Stimulated activated CD8-positive, alpha-beta memory T cell treated with anti-CD3 and anti-CD28 coated beads, Interleukin-4, amount 100 ng/mL, for 1 hour (primary cell): ENCODE measurements at places on chromosomes 1 and 21.

- DNase-seq = no peak
These were observed 55.4 kb upstream of the CCDC190 start for GRCh38 chr1:162916407-162916806.

DNA sequence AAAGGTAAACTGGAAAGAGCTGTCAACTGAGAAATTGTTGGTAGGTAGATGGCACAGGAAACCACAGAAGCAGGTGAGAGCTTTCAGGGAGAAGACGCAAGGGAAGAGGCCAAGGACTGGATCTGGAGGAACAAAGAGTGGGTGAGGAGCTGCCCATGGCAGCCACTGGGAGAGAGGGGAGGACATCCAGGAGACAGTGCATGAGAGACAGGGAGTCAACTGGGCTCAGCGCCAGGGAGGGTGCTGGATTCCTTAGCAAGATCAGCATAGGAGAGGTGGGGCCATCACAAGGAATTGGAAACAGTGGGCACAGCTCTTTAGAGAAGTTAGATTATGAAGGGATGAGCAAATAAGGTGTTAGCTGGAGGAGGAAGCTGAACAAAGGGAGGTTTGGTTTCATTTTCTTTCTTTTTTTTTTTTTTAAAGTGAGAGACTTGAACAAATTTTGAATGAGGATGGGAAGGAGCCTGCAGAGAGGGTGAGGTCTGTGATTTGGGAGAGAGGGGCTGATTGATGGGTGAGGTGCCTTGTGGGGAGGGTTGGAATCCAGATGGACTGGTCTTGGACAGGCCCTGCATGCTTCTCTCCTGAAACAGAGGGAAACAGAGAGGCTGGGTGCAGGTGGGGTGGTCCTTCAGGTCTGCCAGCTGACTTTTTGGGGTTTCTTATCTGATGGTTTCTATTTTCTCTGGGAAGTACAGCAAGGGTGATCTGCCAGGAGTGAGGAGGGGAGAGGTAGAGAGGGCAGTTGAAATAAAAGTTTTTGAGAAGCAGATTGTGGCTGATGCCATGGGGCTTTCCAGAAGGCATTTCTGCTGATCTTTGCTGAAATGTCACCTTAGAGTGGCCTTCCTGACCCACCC lies 5.4 kb downstream of the CYP4B1 start:
- DNase-seq = no peak

DNA sequence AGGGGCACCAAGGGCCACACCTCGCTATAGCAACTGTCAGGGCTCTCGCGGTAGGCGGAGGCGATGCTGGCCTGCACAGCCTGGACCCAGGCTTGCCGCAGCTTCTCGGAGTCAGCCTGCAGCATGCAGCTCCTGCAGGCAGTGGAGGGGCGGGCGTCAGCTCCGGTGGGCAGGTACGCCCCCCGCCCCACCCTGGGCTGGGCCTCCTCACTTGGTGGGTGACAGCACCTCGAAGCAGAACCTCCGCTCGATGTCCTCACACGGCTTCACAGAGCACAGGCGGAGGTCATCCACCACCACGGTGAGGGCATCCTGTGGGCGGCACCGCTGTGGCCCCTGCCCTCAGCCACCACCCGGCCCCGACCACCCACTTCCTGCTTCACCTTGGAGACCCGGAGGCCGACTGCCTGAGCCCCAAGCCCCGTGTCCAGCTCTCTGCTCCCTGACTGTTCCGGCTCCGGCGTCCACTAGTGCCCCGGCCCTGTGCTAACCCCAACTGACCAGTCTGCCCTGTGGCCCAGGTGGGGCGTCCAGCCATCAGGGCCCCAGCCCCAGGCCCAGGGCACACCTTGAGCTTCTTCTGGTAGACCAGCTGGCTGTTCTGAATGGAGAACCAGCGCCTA lies 9.8 kb downstream of the ACAP3 start:
- no peak for DNase-seq

- DNase-seq = no peak
These were observed 84.7 kb downstream of the TRIM11 start for GRCh38 chr1:228321895-228322294.

GRCh38 chr1:22518379-22518778 lies 44.9 kb upstream of the EPHA8 start:
- no peak for DNase-seq

GRCh38 chr1:205046870-205047269 lies 3.9 kb downstream of the CNTN2 start:
- DNase-seq = no peak

DNA sequence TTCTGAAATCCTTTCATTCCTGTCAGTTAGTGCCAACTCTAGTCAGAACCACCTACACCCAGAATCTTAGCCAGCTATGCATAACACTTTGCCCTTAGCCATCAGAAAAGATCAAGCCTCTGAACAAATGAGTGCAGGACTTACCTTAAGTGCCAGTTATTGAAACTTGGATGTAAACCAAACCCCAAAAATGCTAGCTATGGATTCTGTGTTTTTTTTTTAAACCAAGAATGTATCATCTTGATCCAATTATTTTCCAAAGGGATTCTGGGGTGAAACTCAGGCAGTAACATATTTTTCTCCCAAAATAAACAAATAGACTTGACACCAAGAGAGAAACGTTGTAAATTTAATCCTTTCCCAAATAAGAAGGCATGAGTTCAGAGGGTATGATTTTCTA lies 538.6 kb upstream of the ADAMTS5 start:
- DNase-seq = no peak

DNA sequence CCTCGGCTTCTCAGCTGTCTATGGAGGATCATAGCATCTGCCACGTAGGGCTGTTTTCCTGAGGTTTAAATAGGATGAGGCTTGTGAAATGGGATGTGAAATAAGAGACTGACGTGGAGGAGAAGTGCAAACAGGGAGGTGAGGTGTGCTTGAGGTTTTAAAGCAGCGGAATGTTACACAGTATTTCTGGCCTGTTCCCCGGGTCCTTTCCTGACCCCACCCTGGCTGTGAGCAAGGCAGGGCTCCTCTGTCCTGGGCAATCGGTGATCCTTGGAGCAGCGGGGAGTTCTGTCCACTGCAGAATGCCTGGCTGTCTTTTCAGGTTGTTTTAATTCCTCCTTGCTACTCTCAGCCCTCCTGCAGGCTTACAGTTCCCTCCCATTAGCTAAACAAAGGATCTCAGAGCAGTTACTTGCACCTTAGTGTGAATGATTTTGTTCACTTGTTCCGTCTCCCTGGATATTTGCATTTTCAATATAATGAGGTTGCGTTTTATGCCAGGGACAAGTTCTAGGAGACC lies 38.6 kb downstream of the LHX4 start:
- DNase-seq = no peak

DNA sequence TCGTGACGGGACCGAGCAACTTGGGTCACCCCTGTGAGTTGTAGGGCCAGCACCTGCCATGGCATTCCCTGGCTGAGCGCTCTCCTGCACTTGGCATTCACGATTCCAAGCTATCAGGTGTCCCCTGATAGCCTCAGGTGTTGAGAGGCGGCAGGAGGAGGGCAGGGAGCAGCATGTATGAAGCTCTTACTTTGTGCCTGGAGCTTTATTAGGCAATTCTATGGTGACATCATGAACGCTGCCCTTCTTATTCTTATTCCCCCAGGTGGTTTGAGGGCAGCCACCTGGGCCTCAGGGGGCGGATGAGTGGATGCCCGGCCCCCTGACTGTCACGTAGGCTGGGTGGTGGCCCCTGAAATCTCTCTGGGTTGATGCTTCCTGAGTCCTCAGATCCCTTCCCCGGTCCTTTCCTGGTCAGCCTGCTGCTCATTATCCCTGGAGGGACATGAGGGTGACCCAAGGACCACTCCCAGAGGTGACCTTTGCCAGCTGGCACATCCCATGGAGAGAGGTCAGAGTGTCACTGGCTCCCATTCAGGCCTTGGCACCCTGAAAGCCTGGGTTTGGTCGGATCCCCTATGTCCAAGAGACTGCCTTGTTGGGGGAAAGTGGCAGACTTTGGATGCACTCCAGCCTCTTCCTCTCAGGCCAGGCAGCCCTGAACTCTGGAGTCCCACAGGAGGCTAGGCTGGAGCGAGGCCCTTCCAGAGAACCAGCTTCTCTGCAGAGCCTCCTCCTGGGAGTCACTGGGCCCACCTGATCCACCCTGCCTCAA lies 51.9 kb downstream of the SPSB1 start:
- no peak for DNase-seq

DNA sequence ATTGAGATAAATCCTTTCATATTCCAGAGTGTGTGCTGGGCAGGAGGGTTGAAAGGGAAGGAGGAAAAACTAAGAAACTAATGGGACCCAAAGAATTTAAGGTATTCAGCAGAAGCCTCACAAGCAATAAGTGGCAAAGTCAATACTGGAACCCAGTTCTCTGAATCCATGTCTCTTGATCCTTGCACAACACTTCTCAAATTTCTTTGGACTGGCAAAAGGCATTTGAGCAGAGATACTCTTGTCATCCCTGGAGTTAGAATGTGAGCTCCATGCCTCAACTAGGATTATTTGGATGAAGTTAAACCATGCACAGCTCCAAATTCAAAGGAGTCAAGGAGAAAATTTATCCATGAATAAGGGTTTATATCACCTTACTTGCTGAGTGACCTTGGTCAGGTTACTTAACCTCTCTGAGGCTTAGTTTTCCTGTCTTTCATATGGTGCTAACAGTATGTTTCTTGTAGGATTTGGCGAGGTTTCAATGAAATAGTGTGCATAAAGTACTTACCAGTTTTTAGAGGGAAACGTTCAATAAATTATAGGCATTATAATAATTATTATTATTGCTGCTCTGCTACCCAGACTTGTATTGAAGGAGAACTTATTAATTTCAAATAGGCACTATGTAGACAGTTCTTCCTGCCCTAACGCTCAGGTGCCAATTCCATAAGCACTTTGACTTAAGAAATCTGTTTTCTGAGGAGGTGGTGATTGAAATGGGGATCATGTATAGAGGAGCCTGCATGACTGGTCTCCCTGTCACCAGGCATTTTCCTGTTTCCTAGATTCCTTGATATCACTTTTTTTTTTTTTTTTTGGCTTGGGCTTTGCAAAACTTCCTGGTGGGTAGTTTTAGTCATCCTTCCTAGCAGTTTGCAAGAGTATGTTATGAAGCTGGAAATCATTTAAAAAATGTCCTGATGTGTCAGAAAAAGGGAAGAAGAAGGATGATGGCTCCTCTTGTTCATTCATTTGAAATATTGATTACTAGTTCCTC lies 125.0 kb upstream of the JUN start:
- DNase-seq = no peak

DNA sequence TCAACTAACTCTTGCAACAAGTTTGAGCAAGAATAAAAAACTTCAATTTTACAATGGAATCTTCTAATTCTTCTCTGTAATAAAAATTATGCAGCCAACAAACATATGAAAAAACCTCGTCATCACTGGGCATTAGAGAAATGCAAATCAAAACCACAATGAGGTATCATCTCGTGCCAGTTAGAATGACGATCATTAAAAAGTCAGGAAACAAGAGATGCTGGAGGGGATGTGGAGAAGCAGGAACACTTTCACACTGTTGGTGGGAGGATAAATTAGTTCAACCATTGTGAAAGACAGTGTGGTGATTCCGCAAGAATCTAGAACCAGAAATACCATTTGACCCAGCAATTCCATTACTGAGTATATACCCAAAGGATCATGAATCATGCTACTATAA lies 327.5 kb upstream of the LYPLAL1 start:
- no peak for DNase-seq

GRCh38 chr1:151779852-151780251 lies 10.4 kb downstream of the TDRKH start:
- no peak for DNase-seq

DNA sequence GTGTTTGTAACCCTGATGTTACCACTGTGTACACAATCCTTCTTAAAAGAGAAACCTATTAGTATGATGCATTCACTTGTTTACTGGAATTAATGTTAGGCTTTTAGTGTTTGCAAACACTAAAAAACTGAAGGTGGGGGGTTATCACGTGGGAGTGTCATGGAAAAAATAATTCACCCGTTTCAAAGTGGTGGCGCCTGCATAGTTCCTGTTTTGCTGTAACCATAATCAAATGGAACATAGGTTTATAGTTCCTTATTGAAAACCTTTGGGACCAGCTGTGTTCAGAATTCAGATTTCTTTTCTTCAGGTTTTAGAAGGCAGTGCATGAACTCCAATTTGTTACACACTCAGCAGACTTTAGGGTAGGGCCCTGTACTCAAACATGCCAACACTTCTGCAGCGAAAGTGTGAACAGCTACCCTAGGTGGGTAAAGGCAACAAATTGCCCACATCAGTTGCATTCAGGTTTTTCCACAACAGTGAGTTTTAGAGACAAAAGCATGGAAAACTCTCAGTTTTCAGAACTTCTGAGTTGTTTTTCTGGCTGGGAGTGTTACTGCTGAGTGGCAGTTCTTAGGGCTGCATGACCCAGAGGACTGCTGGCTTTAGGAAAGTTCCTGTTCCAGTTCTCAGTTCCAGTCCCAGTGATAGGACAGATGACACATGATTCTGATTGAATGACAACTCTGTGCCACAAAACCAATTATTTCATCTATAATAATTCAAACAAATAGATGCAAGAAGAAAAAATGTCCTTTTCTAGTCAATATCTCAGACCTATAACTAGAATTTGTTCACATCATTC lies 29.1 kb upstream of the IVNS1ABP start:
- DNase-seq = no peak

DNA sequence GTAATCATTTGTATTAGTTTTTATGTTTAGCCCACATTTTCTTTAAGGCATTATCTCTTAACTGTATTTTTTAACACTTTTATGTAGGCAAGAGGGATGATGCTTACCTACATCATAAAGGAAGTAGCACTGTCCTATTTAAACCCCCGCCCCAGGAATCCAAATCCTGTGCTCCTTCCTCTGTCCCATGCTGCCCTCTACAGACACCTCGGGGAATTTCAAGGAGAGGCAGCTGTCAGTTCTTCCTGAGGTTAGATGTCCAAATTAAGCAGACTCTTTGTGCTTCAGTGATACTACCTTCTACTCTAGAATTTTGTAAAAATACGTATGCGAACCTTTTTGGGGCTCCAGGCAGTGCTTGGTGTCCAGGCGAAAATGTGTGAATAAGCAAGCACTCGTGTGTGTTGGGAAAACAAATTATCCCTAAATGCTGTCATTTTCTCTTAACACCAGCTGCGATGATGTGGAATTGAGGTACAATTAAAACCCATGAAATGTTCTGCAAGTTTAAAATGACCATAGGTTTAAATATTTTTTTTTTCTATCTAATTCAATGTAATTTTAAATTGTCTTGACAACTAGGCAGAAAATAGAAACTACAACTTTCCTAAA lies 19.2 kb downstream of the CRCT1 start:
- no peak for DNase-seq
